ENCODE measurements at places on chromosomes 2 and 18.

- no peak for ATAC-seq
These were observed 6.0 kb downstream of the SPATA3 start for GRCh38 chr2:231001921-231002320.

DNA sequence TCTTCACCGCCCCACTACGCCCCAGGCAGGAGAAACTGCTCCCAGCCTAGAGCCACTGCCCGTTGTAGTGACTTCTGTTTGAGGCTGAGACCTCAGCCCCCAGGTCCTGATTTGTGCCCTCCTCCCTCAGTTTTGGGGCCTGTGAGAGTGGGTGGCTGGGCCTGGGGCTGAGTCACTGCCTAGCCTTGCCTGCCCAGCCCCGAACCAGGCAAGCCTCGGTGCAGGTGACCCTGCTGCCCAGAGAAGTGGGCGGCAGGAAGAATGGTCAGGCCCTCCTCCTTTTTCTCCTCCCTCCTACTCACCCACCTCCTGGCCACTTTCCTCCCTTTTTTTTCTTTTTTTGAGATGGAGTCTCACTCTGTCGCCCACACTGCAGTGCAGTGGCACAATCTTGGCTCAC is 66.6 kb downstream of the ZFP36L2 start:
- ATAC-seq: no peak

DNA sequence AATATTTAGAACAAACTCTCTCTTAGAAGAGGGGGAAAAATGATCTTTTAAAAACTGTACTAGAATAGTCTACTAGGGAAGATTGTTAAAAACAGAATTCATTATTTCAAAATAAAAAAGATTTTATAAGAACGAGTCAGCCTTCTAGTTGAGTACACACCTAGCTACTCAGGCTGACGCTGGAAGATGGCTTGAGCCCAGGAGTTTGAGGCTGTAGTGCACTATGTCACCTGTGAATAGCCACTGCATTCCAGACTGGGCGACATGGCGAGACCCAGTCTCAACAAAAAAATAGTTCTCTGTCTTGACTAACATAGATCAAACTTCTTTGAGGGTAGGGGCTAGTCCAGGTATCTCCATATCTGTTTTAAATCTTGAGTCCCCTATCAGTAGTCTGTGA is 33.9 kb downstream of the ERLEC1 start:
- ATAC-seq: no peak

- no peak for ATAC-seq
These were observed 255.4 kb downstream of the ALPK2 start for GRCh38 chr18:58373481-58373880.

GRCh38 chr2:231228223-231228622 is 29.8 kb downstream of the ARMC9 start:
- no peak for ATAC-seq

GRCh38 chr2:143828763-143829537 is 691.0 kb downstream of the ZEB2 start:
- no peak for ATAC-seq

- ATAC-seq: no peak
These were observed 309.7 kb upstream of the LRRTM4 start for GRCh38 chr2:77831898-77832297.

Data from gastroesophageal sphincter (tissue), 4 donors.